Activated CD8-positive, alpha-beta T cell treated with anti-CD3 and anti-CD28 coated beads for 36 hours (primary cell): ENCODE measurements at places on chromosomes 11 and 22. TPM values are rescaled to one million over a fixed set of nuclear protein-coding genes. Genes with fewer than 3 reads are reported as not detected.
A peak's percentile ranks its signal among the peaks of the same experiment; 100 is the strongest.

- H3K4me1 ChIP-seq, result peaks cover 68% of the 10 kb centered on the region
- H3K36me3 ChIP-seq, result peaks cover 36% of the 10 kb centered on the region
- no peak overlapping the region for H3K27ac ChIP-seq
- no peak for DNase-seq
- no peak overlapping the region for H3K4me3 ChIP-seq
- no peaks in the 10 kb centered on the region for H3K27me3 ChIP-seq
These were observed 26.3 kb upstream of the SORL1-AS1 start for GRCh38 chr11:121478895-121479697.

- DNase-seq, result no peak
- no peak overlapping the region for H3K4me3 ChIP-seq
- H3K27me3 ChIP-seq, result peaks cover 8% of the 10 kb centered on the region
- no peaks in the 10 kb centered on the region for H3K4me1 ChIP-seq
- H3K27ac ChIP-seq, result no peak overlapping the region
- no peaks in the 10 kb centered on the region for H3K36me3 ChIP-seq
These were observed 34.5 kb downstream of the SPATA19 start for GRCh38 chr11:133810766-133811165.

Gene PLAAT5
- 0.29 TPM for total RNA-seq

Gene GAL3ST1
- not detected for total RNA-seq

Gene FAM83F
- 2.0 TPM for total RNA-seq

DNA sequence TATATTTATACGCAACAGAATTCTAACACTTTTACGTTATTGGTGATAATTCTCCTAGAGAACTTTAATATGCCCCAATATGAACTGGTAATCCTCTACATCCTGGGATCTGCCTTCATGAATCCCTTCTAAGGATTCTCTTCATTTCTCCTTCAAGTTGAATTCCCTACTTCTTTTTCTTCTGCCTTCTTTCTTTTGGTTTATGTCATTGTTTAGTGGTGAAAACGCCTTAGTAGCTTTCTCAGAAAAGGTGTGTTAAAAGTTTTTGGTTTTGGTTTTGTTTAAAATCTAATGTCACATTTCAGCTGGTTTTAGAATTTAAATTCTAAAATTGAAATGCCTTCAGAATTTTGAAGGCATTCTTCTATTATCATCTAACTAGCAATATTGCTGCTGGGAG lies 17.7 kb upstream of the RTL6 start:
- H3K4me3 ChIP-seq, result no peak overlapping the region
- H3K4me1 ChIP-seq, result no peaks in the 10 kb centered on the region
- no peak for DNase-seq
- H3K36me3 ChIP-seq, result no peaks in the 10 kb centered on the region

Gene CTR9
- total RNA-seq, result 35.9 TPM

GRCh38 chr11:114970927-114971645 lies 292.8 kb downstream of the NXPE2 start:
- H3K4me1 ChIP-seq, result no peaks in the 10 kb centered on the region
- no peaks in the 10 kb centered on the region for H3K27me3 ChIP-seq
- no peak overlapping the region for H3K4me3 ChIP-seq
- no peak overlapping the region for H3K27ac ChIP-seq
- no peak for DNase-seq

Gene PPARA
- 9.1 TPM for total RNA-seq

DNA sequence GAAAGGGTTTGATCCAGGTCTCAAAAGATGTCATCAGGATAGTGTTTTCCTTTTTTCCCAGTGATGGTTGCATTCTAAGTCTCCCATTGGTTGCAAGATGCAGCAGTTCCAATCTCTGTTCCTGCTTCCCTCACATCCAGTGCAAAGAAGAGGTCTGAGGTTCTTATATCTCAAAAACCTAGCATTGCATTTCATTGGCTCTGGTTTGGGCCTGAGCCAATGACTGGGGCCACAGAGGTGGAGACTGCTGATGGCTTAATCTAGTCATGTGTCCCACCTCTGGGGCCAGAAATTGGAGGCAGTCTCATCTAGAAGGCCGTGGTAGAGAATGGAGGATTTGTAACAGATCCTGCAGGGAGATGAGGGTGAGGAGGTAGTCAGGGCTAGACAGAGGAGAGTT lies 13.2 kb upstream of the MICAL2 start:
- H3K27me3 ChIP-seq, result no peaks in the 10 kb centered on the region
- no peak for DNase-seq
- no peak overlapping the region for H3K27ac ChIP-seq
- H3K4me3 ChIP-seq, result no peak overlapping the region
- no peaks in the 10 kb centered on the region for H3K36me3 ChIP-seq

GRCh38 chr11:134332189-134332631 lies 422 bp downstream of the GLB1L2 start:
- peaks cover 18% of the 10 kb centered on the region for H3K27me3 ChIP-seq
- H3K4me3 ChIP-seq, result peak overlapping the region; percentile 66
- no peaks in the 10 kb centered on the region for H3K36me3 ChIP-seq
